ENCODE measurements at places on chromosomes 16 and 17.

GRCh38 chr17:80673152-80673920, 128.7 kb downstream of the RPTOR start:
- no peak for DNase-seq

DNA sequence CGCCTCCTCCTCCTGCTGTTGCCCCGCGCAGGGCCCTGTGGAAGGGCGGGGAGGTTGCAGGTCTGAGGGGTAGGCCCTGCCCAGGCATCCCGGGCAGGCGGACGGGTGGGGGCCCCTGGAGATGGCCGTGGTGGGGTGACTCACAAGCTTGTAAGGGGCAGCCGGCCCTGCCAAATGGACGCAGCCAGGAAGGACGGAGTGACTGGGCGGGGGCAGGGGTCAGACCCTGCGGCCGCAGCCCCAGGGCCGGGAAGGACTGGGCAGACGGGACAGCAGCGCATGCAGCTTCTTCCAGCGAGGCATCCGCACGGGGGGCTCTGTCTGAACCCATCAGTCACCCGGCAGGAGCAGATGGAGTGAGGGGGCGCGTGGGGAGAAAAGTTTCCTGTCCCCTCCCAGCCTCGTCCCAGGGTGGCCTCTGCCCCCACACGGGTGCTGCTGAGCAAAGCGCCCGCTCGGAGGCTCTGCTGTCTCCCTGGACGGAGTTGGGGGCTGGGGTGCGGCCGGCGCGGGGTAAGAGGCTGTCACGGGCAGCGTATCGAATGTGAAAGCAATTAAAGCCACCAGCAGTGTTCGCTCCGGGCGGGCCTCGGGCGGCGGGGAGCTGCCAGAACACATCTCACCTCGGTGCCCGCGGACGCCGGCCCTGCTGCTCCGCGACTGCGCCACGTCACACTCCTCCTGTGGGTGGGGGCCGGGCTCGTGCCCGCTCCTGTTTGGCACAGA, 5.4 kb upstream of the PRR35 start:
- no peak for DNase-seq

DNA sequence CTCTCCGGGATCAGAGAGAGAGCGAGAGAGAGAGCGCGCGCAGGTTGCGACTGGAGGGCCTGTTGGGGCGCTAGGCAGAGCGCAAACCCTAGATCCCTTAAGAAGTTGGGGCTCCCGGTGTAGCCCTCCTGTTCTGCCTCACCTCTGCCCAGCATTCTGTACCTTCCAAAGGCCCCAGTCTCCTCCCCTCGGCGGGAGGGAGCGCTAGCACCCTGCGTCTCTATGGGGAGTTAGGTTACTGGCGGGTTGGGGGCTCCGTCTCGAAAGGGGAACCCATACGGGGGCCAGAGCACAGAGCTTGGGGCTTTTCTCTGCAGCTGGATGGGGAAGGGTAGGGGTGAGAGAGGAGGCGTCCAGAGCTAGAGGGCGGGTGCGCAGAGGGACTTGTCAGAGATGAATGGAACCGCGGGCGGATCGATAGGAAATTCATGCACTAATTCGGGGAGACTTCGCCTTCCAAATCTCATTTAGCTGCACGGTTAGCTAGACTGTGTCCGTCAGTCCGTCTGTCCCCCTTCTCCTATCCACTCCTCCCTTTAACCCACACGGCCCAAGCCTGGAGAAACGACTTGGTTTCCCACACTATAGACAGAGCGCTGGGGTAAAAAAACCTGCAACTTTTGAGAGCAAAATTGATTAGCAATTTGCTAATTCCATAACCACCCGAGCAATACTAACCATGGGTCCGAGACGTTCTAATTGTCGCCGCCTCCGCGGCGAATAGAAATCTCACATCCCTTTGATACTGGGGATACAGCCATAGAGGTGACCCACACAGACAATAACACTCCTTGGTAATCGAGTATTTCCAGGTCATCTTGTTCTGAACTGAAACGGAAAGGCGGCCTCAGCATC, 693 bp upstream of the HOXB4 start:
- no peak for DNase-seq

- no peak for DNase-seq
Measured at GRCh38 chr17:56707312-56708219, 114.1 kb downstream of the NOG start.

- no peak for DNase-seq
Measured at GRCh38 chr16:87186446-87186845, 130.7 kb downstream of the C16orf95 start.

Data from NCI-H146 (cell line).